Right lung (tissue), 10 donors: ENCODE measurements at places on chromosomes 2 and 18.

DNA sequence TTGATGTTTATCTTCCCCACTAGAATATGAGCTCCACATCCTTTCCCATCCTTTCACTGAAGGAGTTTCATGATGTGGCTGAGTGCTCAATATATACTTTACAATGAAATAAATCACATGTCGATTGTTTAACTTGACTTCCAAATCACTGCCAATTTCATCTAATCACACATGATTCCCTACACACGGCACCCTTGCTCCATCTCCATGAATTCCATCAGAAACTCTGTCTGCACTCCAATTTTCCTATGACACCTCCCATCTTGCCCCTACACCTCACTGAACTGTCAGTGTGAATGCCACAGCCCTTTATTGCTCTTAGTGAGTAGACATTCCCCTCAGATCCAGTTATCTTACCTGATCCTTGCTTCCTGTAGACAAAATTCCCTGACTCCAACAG is 366.0 kb downstream of the CMPK2 start:
- DNase-seq, result no peak

GRCh38 chr18:5276947-5277346 is 18.6 kb downstream of the ZBTB14 start:
- no peak for DNase-seq

DNA sequence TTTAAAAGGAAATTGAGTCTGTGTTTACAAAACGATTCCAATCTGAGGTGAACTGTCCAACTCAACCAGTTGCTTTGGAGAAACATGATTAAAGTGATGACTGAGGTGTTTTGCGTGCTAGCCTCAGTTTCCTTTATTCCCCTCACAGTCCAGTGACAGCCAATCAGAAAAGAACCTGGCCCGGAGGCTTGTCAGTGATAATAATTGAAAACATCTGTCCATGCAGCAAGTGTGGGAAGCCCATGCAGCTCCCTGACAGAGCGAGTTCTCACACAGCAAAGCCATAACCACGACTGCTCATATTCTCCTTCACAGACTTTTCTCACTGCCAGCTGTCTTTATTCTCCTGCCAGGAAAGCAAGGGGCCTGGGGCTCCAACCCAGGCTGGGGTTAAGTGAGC is 613.4 kb downstream of the ARHGAP15 start:
- peak; percentile 51 for DNase-seq

- DNase-seq, result no peak
Measured at GRCh38 chr2:177908182-177908581, 164.4 kb downstream of the PDE11A start.

DNA sequence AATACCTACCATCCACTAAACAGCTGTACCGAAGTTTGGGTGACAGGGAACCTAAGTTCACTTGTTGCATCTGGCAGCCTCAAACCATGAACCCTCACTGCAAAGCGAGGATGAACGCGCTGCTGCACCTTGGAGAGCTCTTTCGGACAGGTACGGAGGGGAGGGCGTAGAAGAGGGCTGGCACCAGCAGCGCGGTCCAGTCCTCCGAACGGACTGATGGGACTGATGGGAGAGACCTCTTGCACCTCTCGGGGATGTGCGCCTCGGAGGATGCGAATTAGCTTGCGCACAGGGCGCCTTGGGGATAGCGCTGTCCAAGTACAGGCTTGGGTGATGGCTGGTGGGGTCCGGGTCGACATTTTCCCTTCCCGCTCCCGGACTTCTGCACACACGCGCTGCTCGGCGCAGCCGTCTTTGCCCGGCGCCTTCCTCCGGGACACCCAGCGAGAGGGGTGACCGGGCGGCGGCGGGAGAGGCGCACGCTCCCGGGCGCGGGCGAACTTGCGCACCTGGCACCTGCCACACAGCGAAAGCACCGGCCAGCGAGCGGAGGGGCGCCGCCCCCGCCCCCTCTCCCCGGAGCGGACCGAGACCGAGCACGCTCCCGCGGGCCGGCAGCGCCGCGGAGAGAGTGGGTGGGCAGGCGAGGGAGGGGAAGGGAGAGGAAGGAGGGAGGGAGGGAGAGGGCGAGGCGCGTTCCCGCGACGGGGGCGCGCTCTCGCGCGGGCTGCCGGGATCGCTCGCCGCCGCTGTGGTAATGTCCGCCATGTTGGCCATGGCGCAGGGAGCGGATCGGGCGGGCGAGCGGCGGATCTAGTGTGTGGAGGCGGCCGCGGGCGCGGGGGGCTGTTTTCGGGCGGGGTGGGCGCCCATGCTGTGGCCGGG is at the start of gene EPC2:
Gene EPC2, plus strand, starts transcription at position 754 of the 885 bp plus-strand sequence. CDS start 267 bp downstream, outside the sequence.
- peak; percentile 96 for DNase-seq

- peak; percentile 26 for DNase-seq
Measured at GRCh38 chr18:43159086-43159770, 43.7 kb upstream of the RIT2 start.

DNA sequence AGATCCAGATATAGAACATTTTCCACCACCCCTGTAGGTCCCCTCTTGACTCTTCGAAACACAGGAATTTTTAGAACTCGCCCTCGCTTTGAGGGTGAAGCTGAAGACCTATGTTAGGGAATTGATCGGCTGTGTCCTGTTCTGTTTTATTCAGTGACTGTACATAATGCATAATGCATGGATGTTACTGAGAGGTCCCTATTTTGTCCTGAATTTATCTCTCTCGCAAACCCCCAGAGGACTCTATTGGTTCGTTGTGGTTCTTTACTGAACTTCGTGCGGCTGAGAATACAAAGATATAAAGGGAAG is 431 bp upstream of the EIF5B start:
- DNase-seq, result no peak

GRCh38 chr18:3839581-3839981 is 389.6 kb downstream of the TGIF1 start:
- DNase-seq, result no peak

- DNase-seq, result no peak
Measured at GRCh38 chr2:60212181-60212945, 341.1 kb downstream of the BCL11A start.

DNA sequence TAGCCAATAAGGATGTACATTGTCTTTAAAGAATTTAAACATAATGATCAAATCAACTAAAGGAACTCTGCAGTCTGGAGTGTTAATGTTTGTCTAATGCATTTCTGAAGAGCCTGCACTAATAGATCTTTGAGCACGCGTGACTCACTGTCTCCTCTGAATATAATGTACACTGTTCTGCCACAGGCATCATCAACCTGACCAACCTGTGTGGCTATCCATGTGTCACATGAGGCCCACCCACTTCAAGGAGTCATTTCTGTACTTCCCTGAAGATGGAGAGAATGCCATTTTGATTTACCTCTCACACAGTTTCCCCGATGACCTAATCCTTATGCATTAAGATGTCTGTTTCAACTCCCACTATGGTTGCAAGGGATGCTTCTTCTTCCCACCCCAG is 434.0 kb upstream of the SPHKAP start:
- DNase-seq, result no peak

GRCh38 chr2:205495819-205496218 is 186.5 kb upstream of the NRP2 start:
- DNase-seq, result no peak

- DNase-seq, result no peak
Measured at GRCh38 chr2:200077838-200078237, 122.5 kb downstream of the MAIP1 start.

DNA sequence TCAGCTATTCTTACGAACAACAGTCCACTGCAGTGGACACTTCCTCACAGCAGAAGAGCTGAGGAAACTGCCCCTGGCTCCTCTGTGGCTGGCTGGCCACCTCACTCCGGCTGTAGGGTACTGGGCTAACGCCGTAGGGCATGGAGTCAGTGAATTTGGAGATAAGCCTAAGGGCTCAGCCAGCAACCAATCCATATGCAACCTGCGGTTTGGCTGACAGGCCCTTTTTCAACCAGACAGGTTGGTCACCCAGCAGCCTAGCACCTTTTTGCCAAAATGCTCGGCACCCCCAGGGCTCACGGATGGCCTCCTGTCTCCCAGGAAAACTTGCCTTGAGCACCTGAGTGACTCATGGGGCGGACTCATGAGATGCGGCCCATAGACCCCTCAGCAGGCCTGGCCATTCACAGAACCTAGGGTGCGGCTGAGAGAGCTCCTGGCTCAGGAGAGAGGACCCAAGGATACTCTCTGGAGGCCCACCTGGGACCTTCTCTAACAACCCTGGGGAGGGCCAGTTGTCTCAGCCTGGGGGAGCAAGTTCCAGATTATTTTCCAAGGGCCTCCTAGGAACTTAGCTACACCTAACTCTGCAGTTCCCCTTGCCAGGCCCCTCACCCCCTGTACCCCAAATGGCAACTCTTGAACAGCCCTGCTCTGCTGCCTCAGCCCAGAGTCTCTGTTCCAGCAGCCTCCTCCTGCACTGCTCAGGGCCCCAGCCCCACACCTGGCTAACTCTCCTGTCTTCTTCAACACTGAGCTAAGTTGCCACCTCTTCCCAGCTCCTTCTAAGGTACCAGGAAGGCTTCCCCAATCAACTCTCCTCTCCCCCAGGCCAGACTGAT is 252.1 kb downstream of the CYP26B1 start:
- no peak for DNase-seq

DNA sequence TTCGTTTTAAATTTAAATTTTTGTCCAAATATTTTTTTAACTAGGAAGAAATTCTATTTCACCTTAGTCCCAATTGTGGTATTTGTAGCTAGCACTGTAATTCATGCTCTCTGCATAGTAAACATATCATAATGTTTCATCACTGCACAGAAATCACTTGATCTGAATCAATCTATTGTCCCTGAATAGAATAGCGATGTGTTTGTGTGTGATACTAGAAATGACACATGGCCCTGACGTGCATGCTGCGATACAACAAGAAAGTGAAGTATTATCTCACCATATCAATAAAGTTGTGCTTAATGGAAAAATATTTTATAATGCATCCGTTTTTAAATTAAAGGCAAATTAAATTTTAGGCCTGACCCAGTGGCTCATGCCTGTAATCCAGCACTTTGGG is 10.0 kb downstream of the TTL start:
- DNase-seq, result no peak

GRCh38 chr18:23142251-23142929 is 7.1 kb downstream of the CABLES1 start:
- no peak for DNase-seq

DNA sequence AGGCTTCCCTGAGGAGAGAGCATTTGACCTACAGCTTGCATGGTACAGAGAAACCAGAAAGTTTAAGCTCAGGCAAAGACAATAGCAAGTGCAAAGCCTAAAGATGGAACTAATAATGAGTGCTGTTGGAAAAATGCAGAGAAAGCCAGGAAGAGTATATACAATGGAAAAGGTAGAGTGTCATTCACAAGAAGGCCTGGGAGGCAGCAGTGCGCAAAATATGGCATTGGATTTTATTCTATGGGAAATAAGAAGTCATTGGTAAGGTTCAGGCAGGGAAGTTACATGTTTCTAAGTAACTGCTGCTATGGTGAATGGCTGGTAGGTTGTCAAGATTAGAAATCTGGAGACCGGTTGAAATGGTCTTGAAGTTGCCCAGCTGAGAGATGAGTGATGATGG is 2167.3 kb upstream of the CELF4 start:
- no peak for DNase-seq

GRCh38 chr2:207265869-207266268 is 100.1 kb upstream of the KLF7 start:
- DNase-seq, result no peak

DNA sequence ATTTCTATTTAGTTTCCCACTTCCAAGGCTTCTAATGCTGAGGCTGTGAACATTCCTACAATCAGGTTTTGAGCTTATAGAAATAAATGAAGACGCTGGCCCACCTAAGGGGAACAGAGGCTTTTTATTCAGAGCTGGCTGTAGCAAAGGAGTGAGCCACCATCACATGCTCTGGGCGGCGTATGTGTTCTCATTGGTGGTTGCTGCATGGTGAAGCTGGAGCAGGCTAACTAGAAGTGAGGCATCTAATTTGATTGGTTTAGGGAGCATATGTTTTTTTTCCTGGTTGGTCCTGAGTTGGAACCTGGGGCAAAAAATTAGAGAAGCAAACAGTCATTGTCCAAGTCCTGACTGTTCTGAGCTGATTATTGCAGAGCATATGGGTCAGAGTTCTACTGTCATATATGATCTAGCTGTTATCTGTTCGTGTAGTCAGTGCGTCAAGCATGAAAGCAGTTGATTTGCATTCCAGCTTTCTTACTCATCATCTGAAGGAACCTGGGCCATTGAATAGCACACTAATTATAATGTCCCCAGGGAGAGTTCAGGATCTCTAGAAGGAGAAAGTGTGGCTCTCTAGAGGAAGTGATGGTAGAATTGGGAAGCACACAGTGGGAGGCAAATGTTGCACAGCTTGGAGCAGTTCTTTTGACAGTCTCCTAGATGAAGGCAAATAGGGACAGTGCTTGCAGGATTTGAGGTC is 279.6 kb downstream of the PARD3B start:
- DNase-seq, result no peak

- DNase-seq, result no peak
Measured at GRCh38 chr2:148622366-148622765, 22.2 kb upstream of the EPC2 start.

DNA sequence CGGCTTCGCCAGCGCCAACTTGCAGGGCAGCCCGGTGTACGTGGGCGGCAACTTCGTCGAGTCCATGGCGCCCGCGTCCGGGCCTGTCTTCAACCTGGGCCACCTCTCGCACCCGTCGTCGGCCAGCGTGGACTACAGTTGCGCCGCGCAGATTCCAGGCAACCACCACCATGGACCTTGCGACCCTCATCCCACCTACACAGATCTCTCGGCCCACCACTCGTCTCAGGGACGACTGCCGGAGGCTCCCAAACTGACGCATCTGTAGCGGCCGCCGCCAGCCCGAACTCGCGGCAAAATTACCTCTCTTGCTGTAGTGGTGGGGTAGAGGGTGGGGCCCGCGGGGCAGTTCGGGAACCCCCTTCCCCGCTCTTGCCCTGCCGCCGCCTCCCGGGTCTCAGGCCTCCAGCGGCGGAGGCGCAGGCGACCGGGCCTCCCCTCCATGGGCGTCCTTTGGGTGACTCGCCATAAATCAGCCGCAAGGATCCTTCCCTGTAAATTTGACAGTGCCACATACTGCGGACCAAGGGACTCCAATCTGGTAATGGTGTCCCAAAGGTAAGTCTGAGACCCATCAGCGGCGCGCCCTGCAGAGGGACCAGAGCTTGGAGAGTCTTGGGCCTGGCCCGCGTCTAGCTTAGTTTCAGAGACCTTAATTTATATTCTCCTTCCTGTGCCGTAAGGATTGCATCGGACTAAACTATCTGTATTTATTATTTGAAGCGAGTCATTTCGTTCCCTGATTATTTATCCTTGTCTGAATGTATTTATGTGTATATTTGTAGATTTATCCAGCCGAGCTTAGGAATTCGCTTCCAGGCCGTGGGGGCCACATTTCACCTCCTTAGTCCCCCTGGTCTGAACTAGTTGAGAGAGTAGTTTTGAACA is 15.1 kb downstream of the HOXD3 start:
- no peak for DNase-seq

DNA sequence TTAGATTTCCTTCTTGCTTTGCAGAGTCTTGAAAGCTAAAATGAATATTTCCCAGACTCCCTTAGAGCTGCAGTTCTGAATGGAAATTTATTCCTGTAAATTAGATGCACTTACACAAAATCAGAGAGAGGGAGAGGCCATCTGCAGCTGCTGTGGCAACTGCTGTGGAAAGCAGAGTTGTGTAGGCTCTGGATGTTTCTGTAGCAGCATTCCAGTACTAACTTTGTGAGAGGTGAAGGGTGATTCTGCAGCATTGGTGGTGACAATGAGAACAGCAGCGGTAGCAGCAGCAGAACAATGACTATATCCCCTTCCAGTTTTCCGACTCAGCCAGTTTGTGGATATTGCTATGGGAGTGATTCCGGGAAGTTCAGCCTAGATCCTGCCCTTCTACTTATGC is 433.0 kb upstream of the REG3G start:
- DNase-seq, result no peak

- DNase-seq, result no peak
Measured at GRCh38 chr2:220226076-220226475, 598.6 kb downstream of the SLC4A3 start.
